ENCODE measurements at places on chromosomes 2 and 18.

- no peak for DNase-seq
These were observed 179.4 kb downstream of the TXNL1 start for GRCh38 chr18:56458770-56459712.

GRCh38 chr2:173963323-173963816 lies 1.8 kb downstream of the SP3 start:
- peak; percentile 39 for DNase-seq

DNA sequence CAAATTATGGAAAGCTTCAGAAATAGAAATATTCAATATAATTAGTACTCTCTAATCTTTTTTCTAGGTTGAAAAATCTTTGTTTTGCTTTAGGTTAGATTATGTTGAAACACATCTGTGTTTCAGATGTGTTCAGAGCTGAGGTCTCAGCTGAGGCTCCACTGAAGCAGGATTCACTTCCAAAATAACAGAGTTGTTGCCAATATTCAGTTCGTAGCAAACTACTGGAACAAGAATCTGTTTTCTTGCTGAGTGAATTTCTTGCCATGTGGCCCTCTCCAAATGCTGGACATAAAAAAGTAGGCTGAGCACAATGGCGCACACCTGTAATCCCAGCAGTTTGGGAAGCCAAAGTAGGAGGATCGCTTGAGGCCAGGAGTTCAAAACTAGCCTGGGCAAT lies 8.7 kb downstream of the PHOSPHO2 start:
- DNase-seq: no peak

DNA sequence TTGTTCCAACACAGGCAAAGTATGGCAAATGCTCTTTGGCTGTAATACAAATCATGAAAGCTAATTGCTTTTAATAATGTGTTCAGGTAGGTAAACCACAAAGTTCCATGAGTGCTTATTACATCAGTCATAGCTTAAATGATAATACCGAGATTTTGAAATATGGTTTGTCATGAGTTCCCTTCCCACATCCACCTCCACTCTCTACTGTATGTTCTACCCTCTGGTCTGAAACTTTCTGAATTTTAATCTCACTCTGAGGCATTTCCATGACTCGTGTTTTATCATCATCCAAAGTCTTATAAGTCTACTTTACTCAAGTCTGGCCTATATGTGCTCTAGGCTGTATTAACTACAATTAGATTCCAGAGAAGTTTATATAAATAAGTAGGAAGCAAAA lies 354.8 kb downstream of the AKAIN1 start:
- DNase-seq: no peak

DNA sequence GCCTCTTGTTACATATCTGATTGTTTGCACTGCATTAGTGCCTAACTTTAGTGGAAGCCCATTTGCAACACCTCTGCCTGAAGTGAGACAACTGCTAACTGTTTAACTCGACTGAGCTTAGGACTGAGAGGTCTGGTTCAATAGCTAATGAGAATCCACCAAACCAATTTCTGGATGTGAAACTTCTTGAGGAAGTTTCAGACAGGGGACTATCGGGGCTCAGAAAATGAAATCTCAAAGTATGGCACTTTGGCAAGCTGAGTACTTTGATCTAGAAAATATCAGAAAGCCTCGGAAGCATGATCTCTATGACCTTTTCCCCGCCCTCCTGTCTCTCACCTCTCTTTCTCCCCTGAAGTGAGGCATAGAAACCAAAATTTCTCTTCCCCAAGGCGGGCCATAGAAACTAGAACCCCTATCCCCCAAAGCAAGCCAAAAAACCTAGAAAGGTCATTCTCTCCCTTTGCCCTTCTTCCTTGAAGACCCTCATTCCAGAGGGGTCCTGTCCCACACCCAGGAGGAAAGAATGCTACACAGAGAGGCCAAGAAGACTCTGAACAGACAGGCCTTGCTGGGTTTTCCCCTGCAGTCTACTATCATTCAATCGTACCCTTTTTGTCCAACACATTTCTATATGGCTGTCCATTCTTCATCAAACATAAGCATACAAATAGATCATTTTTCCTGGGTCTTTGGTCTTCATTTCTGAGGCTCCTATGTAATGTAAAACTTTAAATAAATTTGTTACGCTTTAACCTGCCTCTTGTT lies 69.6 kb upstream of the CREB1 start:
- DNase-seq: no peak

DNA sequence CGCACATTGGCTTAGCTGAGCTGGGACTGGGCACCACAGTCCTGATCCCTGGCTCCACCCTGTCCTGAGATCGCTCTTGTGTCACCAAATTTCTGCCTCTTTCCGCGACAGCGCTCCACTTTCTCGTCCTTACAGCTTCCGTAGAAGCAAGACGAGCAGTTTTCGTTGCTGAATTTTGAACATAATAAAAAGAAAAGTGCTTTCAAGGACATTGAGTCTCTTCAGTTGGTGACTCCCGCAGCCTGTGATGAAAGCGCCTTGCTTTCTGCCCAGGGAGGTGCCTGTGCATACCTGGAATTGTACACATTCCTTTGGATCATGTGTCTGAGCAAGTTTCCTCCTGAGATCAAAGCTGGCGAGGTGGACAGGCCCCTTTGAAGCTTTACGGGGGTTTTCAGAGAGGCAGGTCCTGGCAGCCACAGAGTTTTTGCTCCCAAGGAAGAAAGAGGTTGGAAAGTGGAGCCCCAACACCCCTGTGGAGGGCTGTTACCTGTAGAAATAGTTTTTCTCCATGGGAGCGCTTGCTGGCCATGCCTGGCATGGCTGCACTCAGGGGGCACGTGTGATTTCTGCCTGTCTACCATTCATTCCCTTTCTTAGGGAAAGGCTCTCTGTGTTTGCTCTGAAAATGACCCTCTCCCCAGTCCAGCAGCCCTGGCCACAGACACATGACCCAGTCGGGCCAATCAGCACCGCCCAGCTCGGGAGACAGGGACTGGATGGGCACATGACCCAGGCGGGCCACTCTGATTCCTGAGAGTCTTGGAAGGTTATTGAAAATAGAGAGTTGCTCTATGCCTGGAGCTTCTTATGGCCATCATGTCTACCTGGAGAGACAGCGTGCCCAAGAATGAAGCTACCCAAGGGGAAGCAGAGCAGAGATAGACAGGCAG lies 115.6 kb upstream of the OTOS start:
- DNase-seq: no peak

DNA sequence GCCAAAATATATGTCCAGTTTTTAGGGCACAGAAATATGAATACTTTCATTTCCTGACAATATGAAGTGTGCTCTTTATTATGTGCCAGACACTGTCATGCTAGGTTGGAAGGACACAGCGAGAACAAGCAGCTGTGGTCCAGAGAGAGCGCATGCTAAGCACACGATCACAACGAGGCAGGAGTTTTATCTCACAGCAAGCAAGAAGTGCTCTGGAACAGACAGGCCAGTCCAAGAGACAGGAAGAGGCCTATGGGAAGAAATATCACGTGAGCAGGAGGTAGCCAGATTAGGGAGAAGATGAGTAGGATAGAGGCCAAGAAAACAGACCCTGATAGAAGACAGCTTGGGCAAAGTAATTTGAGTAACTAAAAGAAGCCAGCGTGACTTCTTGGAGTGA lies 135.5 kb upstream of the CAB39 start:
- DNase-seq: no peak

DNA sequence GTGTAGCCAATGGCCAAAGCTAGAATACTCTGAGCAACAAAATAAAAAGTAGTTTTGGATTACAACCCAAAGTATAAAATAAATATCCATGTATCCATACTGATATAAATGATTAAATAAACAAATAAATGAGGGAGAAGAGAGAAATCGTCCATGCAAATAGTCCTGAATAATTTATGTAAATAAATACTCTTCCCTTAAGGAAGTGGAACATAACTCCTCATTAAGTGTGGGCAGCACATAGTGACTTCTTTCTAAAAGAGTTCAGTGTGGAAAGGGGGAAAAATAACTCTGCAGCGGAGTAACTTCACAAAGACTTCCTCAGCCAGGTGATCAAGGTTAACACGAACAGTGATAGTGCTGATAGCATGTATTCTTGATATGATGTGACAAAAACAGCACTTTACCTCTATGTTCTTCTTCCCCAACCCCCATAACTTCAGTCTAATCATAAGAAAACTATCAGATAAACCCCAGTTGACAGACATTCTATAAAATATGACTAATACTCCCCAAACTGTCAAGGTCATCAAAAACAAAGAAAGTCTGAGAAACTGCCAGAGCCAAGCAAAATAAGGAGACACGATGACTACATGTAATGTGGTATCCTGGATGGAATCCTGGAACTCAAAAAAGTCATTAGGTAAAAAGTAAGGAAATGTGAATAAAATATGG lies 30.7 kb downstream of the METTL8 start:
- DNase-seq: no peak

DNA sequence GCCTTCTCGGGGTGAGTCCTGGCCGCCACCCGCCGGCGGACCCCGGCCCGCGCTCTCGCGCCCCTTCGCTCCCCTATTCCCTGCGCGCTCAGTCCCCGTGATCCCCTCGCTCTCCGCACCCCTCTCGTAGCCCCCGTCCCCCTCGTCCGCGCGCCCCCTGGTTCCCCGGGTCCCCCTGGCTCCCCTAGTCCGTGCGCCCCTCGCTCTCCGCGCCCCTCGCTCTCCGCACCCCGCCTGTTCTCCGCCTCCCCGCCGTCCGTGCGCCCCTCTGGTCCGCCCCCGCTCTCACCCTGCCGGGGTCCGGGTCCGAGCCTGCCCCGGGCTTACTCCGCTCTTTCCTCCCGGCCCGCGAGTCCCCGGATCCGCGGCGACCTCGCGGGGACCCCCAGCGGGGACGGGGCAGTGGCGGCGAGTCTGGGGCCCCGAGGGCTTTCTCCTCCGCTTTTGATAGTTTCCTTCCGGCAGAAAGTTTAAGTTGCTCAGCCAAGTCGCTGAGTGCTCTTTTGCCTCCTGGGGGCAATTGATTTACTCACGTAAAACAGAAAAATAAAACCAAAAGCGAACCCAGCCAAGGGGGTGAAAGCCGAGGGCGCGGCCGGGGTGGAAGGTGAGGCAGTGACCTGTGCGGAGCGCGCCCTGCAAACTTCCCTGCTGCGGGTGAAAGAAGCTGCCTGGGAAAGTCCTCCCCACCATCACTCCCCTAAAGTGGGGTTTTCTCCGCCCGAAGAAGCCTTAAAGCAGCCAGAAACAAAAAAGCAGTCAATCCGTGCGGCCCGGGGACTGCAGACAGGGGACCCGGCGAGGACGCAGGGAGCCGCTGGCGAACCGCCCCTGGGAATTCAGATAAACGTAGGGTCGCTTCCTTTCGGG lies 568 bp downstream of the RAB31 start:
- DNase-seq: no peak

- DNase-seq: no peak
These were observed 24.7 kb downstream of the AGAP1 start for GRCh38 chr2:235518322-235519090.

- no peak for DNase-seq
These were observed 21.7 kb downstream of the CDH19 start for GRCh38 chr18:66582211-66582610.

DNA sequence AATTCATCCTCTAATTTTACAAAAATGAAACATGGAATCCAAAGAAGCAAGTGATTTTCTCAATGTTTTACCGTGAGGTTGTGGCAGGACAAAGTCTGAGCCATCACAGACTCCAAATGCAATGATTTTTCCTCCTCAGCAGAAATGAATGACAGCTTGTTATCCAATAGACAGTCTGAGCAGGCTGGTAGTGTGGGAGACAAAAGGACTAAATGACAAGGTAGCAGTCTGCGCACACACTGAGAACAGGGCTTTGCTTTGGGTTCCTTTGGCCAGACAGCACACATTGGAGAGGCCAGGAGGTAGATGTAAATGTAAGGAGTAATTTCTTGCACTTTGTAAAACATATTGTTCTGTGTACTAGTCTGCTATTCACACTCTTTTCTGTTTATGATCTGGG lies 50.3 kb upstream of the RGPD4 start:
- DNase-seq: no peak

GRCh38 chr2:40487602-40488001 lies 35.7 kb upstream of the SLC8A1 start:
- DNase-seq: no peak

GRCh38 chr2:220034426-220035130 lies 407.1 kb downstream of the SLC4A3 start:
- no peak for DNase-seq

DNA sequence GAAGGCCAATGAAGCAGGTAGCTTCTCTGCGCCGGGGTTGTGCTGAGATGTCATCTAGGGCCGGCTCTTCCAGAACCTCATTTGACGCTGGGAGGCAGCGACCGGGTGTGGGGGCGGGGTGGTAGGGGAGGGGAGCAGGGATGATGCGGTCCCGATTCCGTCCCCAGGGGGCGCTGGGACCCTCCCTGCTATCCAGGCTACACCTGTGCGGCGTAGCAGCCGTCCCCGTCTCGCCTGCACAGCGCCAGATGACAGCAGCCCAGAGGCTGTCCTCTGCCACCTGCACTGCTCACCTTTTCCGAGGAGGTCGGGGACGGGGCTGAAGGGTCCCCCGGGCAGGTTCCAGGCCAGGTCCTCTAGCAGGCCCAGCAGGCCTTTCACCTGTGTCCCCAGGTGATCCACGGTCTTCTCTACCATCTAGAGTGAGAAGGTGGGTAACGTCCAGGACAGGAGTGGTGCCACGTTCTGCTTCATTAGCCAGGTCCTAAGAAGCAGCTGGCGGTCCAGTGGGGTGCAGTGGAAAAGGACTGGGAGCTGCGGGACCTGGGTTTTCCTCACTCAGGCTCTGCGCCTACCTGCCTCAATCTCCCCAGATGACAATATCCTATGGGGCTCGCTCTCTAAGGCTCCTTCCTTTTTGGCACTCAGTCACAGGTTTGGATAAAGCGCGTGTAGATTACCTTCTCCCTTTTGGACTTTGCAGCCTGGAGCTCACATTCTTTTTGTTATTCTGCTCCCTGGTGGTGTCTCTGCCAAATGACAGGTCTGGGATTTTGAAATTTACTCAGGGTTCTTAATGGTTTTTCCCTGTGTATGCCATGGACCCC lies 56.0 kb upstream of the RAB6C start:
- DNase-seq: no peak

DNA sequence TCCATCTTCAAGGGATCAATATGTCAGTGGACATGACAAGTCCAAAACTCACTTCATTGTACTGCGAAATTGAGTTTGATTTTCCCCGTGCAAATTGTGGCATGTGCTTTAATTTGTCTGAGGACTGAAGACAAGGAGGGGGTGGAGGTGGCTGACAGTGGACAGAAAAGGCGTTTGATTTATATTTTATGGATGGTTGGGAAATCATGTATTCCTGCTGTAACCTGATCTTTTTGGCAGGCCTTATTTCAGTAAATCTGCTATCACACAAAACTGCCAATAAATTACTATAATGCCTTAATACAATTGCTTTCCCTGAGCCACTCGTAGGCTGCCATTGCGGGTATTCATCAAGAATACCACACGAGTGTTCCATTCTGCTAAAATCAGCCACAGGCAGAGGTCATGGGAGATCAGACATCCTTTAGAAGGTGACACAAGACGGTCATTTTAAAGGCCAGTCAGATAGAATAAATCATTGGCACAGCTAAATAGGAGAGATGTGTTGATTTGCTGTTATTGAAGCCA lies 720.5 kb downstream of the MBD2 start:
- DNase-seq: no peak

GRCh38 chr18:48928787-48929186 lies 22.0 kb downstream of the SMAD7 start:
- no peak for DNase-seq

- no peak for DNase-seq
These were observed 45.7 kb upstream of the SNED1 start for GRCh38 chr2:240952496-240953246.

GRCh38 chr2:119295688-119296375 lies 70.8 kb downstream of the C2orf76 start:
- no peak for DNase-seq

GRCh38 chr2:104976603-104977120 lies 61.2 kb upstream of the MRPS9 start:
- DNase-seq: no peak
